ENCODE measurements at places on chromosomes 7 and 10.

- DNase-seq: no peak
Observed at GRCh38 chr10:53357587-53357986, 585.0 kb upstream of the MBL2 start.

GRCh38 chr7:135467207-135467711 is 42.6 kb downstream of the CNOT4 start:
- no peak for DNase-seq

DNA sequence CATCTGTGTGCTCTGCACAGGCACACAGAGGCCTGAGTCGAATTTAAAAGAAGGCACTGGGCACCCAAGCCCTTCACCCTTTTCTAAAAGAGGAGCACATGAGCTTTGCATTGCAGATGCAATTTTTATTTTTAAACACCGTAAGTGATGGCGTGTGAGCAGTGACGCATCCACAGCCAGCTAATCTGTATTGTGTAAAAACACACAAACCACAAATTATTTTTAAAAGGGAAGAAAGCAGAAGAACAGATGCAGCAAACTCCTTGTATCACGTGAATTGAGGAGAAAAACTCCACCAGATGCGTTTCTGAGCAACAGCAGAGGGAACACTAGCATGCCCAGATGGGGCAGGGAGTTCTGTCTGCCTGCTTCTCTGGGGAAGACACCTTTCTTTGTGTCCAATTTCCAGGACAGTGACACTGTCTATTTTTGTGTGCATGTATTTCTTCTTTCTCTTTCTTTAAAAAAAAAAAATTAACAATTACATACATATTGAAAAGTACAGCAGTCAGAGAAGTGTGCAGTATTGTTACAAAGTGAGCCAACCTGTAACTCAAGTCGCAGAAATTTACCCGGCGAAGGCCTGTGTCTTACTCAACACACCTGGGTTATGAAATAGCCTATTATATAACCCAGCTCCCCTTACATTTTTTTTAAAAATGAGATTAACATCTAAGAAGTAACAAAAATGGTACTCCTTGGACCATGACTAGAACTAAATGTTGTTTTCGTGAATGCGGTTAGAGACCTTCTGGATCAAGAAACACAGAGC is 39.2 kb downstream of the EEPD1 start:
- DNase-seq: no peak

- no peak for DNase-seq
Observed at GRCh38 chr10:69045441-69046300, 42.2 kb upstream of the SRGN start.

- no peak for DNase-seq
Observed at GRCh38 chr7:139896288-139896687, 67.2 kb downstream of the TBXAS1 start.

GRCh38 chr7:12089951-12090756 is 120.9 kb upstream of the TMEM106B start:
- DNase-seq: no peak

DNA sequence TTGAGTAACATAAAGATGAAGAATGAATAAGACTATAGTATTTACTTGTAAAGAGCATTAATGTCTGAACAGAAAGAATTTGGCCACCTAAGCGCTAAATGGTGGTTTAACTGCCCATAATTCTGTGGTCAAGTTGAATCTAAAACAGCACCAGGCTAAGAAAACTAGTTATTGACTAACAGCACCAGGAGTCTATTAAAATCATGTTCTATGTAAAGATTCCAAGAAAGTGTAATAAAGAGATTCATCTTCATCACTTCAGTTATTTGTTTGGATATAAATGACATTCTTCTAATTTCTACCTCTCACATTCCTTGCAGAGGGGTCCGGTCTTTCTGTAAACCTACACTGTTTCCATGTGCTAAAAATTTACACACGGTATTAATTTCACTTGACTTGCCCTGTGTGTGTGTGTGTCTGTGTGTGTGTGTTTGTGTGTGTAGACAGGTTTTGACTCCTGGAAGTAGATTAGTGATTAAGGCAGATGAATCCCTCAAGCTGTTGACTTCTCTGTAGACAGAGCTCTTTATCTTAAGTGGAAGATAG is 84.4 kb downstream of the KLF6 start:
- DNase-seq: no peak

GRCh38 chr10:123395906-123396305 is 241.7 kb downstream of the BUB3 start:
- no peak for DNase-seq

GRCh38 chr10:32337350-32337749 is 9.6 kb downstream of the EPC1 start:
- DNase-seq: no peak

DNA sequence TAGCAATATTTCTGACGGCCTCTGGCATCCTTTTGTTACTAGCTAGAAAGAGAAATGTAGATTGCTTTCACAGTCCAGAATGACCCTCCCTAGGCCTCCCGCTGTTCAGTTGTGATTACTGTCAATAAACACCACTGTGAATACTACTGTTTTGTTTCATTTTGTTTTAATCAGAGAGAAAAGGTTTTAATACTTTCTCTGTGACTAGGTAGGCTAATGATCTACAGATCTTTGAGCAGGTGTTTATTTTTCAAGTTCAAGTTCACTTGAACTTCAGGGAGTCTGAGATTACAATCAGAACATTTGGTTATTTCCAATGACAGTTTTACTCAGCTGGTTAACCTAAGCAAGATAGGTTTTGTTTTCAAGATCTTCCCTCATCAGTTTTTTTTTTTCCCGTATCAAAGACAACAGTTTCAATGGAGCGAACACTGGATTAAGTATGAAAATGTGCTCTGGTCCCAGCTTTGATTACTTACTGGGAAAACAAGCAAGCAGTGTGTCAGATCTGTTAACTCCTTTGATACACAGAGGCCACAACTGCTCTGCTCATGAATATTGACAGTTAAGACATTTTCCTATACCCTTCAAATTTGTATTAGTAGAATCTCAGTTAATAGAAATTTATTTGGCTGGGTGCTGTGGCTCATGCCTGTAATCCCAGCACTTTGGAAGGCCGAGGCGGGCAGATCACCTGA is 34.8 kb downstream of the VKORC1L1 start:
- DNase-seq: no peak

DNA sequence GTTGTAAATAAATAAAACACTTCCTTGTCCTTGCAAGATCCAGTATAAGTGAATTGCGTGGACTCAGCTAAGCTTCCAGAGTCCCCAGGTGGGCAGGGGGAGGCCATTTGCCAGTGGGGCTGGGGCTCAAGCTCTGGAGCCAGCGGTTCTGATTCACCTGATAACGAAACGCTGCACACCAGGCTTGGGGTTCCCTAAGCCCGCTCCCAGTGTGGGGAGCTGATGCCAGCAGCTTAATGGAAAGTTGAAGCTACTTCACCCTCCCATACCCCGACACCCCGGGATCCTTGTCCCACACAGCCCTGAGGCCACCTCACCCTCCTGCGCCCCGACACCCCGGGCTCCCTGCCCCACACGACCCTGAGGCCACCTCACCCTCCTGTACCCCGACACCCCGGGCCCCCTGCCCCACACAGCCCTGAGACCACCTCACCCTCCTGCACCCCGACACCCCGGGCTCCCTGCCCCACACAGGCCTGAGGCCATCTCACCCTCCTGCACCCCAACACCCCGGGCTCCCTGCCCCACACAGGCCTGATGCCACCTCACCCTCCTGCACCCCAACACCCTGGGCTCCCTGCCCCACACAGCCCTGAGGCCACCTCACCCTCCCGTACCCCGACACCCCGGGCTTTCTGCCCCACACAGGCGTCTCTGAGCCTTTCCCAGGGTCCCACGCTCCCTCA is 30.8 kb downstream of the FKBP6 start:
- no peak for DNase-seq

GRCh38 chr7:66754541-66754940 is 14.0 kb downstream of the RABGEF1 start:
- no peak for DNase-seq

GRCh38 chr10:24344695-24345463 is 135.9 kb downstream of the KIAA1217 start:
- no peak for DNase-seq

DNA sequence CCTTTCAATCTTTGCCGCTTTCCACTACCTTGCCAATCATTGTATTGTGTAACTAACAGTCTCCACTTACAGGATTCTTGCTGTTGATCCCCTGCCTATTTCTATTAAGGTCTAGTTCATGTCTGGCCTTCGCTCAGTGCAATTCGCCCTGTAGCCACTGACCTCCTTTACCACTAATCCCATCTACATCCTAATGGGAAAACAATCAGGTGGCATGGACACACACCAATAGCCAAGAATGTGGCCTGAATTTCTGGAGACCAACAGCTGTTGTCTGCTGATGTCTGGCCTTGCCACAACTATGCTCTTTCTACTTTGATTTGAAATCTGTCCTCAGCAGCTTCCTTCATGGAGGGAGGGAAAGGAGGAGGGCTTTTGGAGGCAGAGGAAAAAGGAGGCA is 546.2 kb downstream of the SORCS3 start:
- DNase-seq: no peak

GRCh38 chr7:70657571-70657970 is 474.4 kb upstream of the GALNT17 start:
- DNase-seq: no peak

- DNase-seq: no peak
Observed at GRCh38 chr10:74011770-74012169, 13.9 kb downstream of the VCL start.

Data from stimulated activated CD8-positive, alpha-beta memory T cell treated with anti-CD3 and anti-CD28 coated beads, Interleukin-4, amount 100 ng/mL, for 1 hour (primary cell).